ENCODE measurements at places on chromosomes 2 and 18.

DNA sequence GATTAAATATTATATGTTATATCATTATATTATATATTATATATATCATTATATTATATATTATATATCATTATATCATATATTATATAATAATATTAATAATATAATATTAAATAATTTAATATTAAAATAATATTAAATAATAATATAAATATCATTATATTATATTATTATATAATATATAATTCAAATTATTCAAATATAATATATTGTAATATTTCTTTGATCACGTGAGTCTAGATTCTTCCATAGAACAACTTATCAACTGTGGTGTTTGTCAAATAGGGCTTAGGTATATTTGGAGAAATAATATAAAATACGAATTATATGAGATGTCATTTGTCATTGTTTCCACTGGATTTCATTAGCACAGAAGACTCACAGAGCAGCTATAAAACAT is 77.3 kb downstream of the SPHKAP start:
- DNase-seq: no peak

GRCh38 chr2:96249654-96250053 is 16.1 kb downstream of the TMEM127 start:
- DNase-seq: no peak

- DNase-seq: no peak
These were observed 30.8 kb upstream of the TMEM87B start for GRCh38 chr2:112024231-112024630.

DNA sequence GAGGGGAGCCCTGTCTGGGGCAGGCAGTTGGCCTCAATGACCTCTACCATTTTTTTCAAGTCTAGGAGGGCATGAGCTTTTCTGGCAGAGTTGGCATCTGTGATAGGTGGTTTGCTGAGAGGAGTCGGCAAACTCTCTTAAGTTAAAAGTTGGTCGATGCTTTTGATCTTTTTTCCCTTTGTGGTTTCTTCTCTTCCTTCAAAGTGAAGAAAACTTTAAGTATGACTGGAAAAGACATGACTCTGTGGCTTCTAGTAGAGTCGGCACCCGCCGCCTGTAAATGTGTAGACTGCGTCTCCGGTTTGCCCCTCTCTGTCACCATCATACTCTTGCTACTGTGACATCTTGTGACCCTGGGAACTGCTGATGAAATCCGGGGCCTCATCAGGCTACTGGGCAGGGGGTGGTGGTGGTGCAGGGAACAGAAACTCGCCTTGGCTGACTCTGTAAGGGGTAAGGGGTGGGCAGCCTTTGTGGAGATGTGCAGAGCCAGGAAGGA is 21.1 kb downstream of the INPP5D start:
- DNase-seq: no peak

Measured in LNCaP clone FGC (cell line).